ENCODE measurements at places on chromosomes 3 and 15. TPM values are rescaled to one million over a fixed set of nuclear protein-coding genes. Genes with fewer than 3 reads are reported as not detected.

ABHD2 gene
- total RNA-seq: 136 TPM

DNA sequence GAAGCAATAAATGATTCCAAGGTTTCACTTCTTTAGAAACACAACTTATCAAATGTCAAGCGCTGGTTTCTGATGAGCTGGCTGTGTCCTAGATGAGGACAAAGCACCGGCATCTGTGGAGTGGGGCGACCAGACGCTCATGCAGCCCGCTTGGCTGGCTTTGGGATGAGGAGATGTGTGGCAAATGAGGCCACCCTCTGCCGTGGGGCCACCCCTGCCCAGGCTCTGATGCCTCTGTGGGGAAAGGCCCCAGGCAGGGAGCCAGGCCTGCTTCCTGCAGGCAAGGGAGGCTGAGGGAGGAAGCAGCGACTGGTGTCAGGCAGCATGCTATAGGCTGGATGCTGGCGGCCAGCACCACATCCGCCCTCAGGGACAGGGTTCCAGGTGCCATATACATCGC is 102.9 kb downstream of the HERC2 start:
- H3K27me3 ChIP-seq: no peaks in the 10 kb centered on the region
- peaks cover 6% of the 10 kb centered on the region for H3K36me3 ChIP-seq
- no peak overlapping the region for H3K4me3 ChIP-seq
- DNase-seq: no peak
- no peaks in the 10 kb centered on the region for H3K4me1 ChIP-seq

GRCh38 chr3:72974956-72975355 is 21.7 kb upstream of the PPP4R2 start:
- H3K27ac ChIP-seq: no peak overlapping the region
- no peak for DNase-seq
- H3K36me3 ChIP-seq: no peaks in the 10 kb centered on the region
- H3K27me3 ChIP-seq: no peaks in the 10 kb centered on the region
- H3K4me1 ChIP-seq: peaks cover 14% of the 10 kb centered on the region

SHC4 gene
- 0.78 TPM for total RNA-seq

- H3K27me3 ChIP-seq: no peaks in the 10 kb centered on the region
- no peaks in the 10 kb centered on the region for H3K4me1 ChIP-seq
- H3K27ac ChIP-seq: no peak overlapping the region
- H3K36me3 ChIP-seq: no peaks in the 10 kb centered on the region
- H3K4me3 ChIP-seq: no peak overlapping the region
- DNase-seq: no peak
Observed at GRCh38 chr15:80787316-80787715, 8.1 kb downstream of the CEMIP start.

- H3K4me3 ChIP-seq: no peak overlapping the region
- H3K36me3 ChIP-seq: no peaks in the 10 kb centered on the region
- no peak overlapping the region for H3K27ac ChIP-seq
Observed at GRCh38 chr3:187839422-187839821, 94.2 kb upstream of the BCL6 start.

DNA sequence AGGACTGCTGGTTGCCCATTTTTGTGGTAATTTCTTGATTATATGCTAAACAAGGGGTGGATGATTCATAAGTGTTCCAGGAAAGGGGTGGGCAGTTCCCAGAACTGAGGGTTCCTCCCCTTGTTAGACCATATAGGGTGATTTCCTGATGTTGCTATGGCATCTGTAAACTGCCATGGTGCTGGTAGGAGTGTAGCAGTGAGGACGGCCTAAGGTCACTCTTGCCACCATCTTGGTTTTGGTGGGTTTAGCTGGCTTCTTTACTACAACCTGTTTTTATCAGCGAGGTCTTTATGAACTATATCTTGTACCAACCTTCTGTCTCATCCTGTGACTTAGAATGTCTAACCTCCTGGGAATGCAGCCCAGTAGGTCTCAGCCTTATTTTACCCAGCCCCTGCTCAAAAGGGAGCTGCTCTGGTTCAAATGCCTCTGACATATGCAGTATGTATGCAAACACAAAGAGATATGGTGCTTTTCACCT is 46.2 kb downstream of the C3orf38 start:
- no peaks in the 10 kb centered on the region for H3K4me1 ChIP-seq
- H3K4me3 ChIP-seq: no peak overlapping the region
- no peaks in the 10 kb centered on the region for H3K27me3 ChIP-seq
- no peak overlapping the region for H3K27ac ChIP-seq
- H3K36me3 ChIP-seq: no peaks in the 10 kb centered on the region

DNA sequence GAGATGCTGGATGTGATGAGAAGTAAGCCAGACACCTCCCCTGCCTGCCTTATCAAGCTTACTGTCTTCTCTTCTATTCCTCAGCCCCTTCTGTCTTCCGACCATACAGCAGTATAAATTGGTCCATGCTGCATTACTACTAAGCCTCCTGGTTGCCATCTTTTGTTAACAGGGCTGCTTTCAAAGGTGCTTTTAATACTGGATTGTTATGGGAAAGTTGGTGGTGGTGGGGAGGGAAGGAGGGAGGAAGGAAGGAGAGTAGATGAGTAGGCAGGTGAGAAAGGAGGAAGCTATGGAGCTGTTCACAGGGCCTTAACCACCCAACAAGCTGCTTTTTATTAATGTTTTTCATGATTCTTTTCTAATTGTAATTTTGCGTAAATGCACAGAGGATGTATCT is 114.9 kb downstream of the SLC25A26 start:
- peaks cover 5% of the 10 kb centered on the region for H3K4me1 ChIP-seq
- no peak overlapping the region for H3K27ac ChIP-seq
- no peaks in the 10 kb centered on the region for H3K27me3 ChIP-seq
- no peak for DNase-seq
- no peak overlapping the region for H3K4me3 ChIP-seq

- no peak overlapping the region for H3K27ac ChIP-seq
- H3K27me3 ChIP-seq: no peaks in the 10 kb centered on the region
Observed at GRCh38 chr15:48798319-48798718, 12.6 kb downstream of the CEP152 start.

GRCh38 chr15:67098768-67099282 is 33.4 kb downstream of the SMAD3 start:
- H3K4me1 ChIP-seq: peaks cover 41% of the 10 kb centered on the region
- no peak overlapping the region for H3K4me3 ChIP-seq
- H3K27ac ChIP-seq: peak overlapping the region; percentile 44

- no peak overlapping the region for H3K27ac ChIP-seq
- peaks cover 23% of the 10 kb centered on the region for H3K4me1 ChIP-seq
- no peaks in the 10 kb centered on the region for H3K36me3 ChIP-seq
- DNase-seq: no peak
Observed at GRCh38 chr3:127779747-127780146, 42.6 kb downstream of the MGLL start.

DNA sequence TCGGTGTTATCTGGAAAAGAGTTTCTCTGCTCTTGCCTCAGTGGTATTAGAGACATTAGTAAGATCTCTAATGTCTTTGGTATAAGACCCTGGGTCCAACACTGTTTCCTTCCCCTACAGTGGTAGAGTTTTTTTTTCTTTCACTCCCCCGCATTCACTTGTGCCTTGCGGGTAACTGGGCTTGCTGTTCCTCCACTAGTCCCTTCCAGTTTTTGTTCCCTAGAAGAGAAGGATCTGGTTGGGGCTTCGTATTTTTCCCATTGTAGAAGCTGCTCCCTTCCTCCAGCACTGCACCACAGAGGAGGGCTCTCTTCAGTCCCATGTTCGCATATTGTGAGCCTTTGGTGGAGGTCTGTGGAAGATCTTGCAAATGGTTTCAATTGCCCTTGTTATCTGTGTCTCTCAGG is 13.7 kb downstream of the CTDSPL2 start:
- no peaks in the 10 kb centered on the region for H3K27me3 ChIP-seq
- no peak overlapping the region for H3K4me3 ChIP-seq
- no peak for DNase-seq

GRCh38 chr3:42192334-42193200 is 73.4 kb downstream of the CCK start:
- no peaks in the 10 kb centered on the region for H3K36me3 ChIP-seq
- no peak overlapping the region for H3K27ac ChIP-seq
- no peak overlapping the region for H3K4me3 ChIP-seq
- no peaks in the 10 kb centered on the region for H3K4me1 ChIP-seq

CD80 gene
- total RNA-seq: 0.26 TPM

DNA sequence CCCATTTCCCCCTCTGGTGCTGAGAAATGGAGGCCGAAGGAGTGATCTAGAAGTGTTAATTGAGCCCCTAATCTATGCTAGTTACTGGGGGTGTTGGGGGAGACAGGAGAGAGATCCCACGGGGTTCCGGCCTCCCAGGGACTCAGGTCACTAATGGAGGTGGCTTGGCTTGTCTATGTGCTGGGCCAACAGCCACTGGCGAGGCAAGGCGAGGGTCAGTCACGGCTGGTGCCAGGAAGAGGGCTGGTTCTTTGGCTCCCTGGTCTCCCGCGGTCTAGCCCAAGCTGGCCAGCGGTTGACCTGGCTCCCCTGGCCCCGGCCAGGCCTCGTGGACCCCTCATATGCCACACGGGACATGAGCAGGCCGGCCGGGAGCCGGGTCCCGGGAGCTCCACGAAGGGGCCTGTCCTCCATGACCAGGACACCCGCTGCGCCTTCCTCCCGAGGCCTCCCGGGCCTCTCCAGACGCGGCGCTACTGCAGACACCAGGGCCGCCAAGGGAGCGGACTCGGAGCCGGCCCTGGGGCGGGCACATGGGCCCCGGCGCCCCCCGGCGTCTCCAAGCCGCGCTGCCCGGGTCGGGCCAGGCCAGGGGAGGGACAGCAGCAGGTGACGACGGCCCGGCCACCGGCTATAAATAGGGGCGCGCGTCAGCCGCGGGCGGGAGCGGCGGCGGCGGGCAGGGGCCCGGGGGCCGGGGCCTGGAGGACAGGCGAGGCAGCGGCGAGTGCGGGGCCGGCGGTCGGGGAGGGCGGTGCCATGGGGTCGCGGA is at the start of gene ALPK3:
TSS of gene ALPK3 (plus strand) at position 663 of the 772 bp plus-strand sequence. CDS start at position 760, 97 bp downstream.
- H3K36me3 ChIP-seq: no peaks in the 10 kb centered on the region
- H3K27ac ChIP-seq: peak within 1 kb of the TSS; percentile 77
- peak; percentile 70 for DNase-seq
- H3K27me3 ChIP-seq: no peaks in the 10 kb centered on the region
- no peak within 1 kb of the TSS for H3K4me3 ChIP-seq

LRRC2 gene
- total RNA-seq: 2.3 TPM

GRCh38 chr15:89326316-89326715 is 8.3 kb downstream of the POLG start:
- peaks cover 62% of the 10 kb centered on the region for H3K36me3 ChIP-seq
- H3K27ac ChIP-seq: no peak overlapping the region
- H3K4me3 ChIP-seq: no peak overlapping the region
- no peak for DNase-seq
- peaks cover 20% of the 10 kb centered on the region for H3K4me1 ChIP-seq

- DNase-seq: peak; percentile 83
- H3K4me3 ChIP-seq: peak overlapping the region; percentile 27
- H3K36me3 ChIP-seq: no peaks in the 10 kb centered on the region
- no peaks in the 10 kb centered on the region for H3K27me3 ChIP-seq
Observed at GRCh38 chr3:31980530-31981205, 394 bp downstream of the OSBPL10 start.

DNA sequence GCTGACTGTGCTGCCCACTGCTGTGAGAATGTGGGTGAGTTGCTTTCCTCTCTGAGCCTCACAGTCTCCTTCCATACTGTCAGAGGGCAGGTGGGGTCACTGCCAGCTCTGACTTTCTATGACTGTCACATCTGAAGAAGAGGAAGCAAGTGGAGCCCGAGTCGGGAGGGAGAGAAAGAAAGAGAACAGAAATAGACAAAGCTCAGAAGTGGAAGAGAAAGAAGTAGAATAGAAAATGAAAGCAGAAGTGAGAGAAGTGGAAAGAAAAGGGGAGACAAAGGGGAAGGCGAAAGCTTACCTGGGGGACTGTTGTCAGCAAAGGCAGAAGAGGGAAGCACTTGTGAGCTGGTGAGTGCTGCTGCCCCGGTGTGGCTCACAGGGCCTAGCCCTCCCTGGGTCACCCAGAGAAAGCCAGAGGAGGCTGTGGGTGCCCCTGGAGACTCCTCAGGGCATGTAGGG is 57.9 kb downstream of the EPHB1 start:
- no peaks in the 10 kb centered on the region for H3K36me3 ChIP-seq
- no peak for DNase-seq
- H3K27me3 ChIP-seq: no peaks in the 10 kb centered on the region
- no peaks in the 10 kb centered on the region for H3K4me1 ChIP-seq

DNA sequence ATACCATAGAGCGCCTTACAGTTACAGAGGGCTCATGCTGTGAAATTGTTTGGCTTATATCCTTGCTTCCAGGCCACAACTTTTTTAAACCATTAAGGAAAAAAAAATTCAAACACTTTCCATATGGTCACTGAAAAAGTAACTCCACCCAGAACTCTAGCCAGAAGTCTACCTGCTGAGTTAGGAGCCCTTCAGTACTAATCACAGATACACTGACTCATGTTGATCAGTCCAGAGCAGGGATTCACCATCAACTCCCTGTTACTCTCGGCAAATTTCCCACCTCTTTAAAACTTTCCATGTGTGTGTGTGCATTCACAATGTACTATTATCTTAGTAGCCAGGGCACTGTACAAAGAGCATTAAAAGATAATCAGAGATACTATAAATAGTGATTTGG is 372.8 kb downstream of the MAGI1 start:
- H3K36me3 ChIP-seq: no peaks in the 10 kb centered on the region
- H3K27me3 ChIP-seq: no peaks in the 10 kb centered on the region
- no peak overlapping the region for H3K27ac ChIP-seq
- no peak overlapping the region for H3K4me3 ChIP-seq
- DNase-seq: no peak

- H3K27me3 ChIP-seq: no peaks in the 10 kb centered on the region
- no peak for DNase-seq
- H3K4me1 ChIP-seq: no peaks in the 10 kb centered on the region
- H3K27ac ChIP-seq: no peak overlapping the region
Observed at GRCh38 chr3:141346839-141347238, 21.5 kb upstream of the ZBTB38 start.

GRCh38 chr3:172467170-172467824 is 19.0 kb upstream of the GHSR start:
- no peaks in the 10 kb centered on the region for H3K4me1 ChIP-seq
- no peak for DNase-seq
- no peaks in the 10 kb centered on the region for H3K27me3 ChIP-seq

- H3K27ac ChIP-seq: no peak overlapping the region
- H3K4me3 ChIP-seq: no peak overlapping the region
- no peaks in the 10 kb centered on the region for H3K27me3 ChIP-seq
- no peaks in the 10 kb centered on the region for H3K4me1 ChIP-seq
- no peak for DNase-seq
Observed at GRCh38 chr15:97463696-97464095, 496.8 kb upstream of the ARRDC4 start.

IL17RB gene
- 16.5 TPM for total RNA-seq

GRCh38 chr3:46278816-46279672 is 36.8 kb downstream of the CCR3 start:
- no peak overlapping the region for H3K4me3 ChIP-seq
- no peaks in the 10 kb centered on the region for H3K36me3 ChIP-seq
- no peak for DNase-seq
- no peak overlapping the region for H3K27ac ChIP-seq
- H3K4me1 ChIP-seq: no peaks in the 10 kb centered on the region

GRCh38 chr3:170606675-170607074 is 20.8 kb upstream of the SLC7A14 start:
- H3K27ac ChIP-seq: no peak overlapping the region
- H3K4me1 ChIP-seq: no peaks in the 10 kb centered on the region
- no peak for DNase-seq
- no peak overlapping the region for H3K4me3 ChIP-seq
- no peaks in the 10 kb centered on the region for H3K36me3 ChIP-seq
